ENCODE measurements at places on chromosomes 3 and 15.
A peak's percentile ranks its signal among the peaks of the same experiment; 100 is the strongest.

DNA sequence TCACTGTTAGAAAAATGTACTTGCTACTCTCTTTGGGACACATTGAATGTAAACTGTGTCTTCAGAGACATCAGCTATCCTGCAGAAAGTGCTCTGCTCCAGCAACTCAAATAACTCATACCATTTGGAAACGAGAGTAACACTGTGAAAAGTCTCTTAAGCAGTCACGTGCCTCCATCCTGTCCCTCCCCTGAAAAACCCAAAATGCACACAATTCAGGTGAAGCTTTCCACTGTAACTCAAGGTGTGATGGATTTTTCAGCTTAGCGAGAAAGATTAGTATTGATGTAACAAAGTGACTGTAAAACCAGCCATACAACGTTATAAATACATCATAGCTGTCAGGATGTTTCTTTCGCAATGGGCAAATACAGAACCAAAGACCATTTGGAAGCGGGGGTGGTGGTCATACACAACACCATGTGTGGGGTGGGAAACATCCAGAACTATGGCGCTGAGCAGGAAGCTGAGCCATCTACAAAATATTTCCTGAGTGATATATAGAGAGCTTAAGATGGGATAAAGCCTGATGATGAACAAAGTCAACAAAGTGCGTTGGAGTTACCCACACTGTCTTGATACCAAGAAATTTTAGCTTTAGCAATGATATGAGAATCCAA is 332.3 kb downstream of the FOXP1 start:
- no peak for DNase-seq

- DNase-seq = no peak
Observed at GRCh38 chr3:78605178-78605577, 1162.6 kb downstream of the ROBO1 start.

DNA sequence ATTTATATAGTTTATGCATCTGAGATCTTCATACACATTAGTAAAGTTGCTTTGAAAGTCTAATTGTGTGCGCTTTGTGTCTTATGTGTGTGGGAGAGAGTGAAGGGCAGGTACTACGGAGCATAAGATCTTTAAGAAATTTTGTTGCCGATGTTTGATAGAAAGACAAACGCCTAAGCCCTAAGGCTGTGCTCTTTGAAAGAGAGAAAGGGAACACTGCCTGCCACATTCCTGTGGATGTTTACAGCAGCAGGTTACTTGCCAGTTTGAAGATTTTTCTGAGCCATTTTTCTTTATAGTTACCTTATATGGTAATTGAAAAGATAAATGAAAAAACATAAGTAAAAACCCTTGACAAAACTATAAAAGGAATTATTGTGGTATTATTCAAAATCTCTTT is 17.0 kb downstream of the DTWD1 start:
- DNase-seq = no peak

- peak; percentile 44 for DNase-seq
Observed at GRCh38 chr3:187737368-187738070, 7.7 kb downstream of the BCL6 start.

Measured in T-helper 2 cell treated with Interferon-gamma antibody and Interleukin-4, amounts not matched to agents 5 μg/mL and 100 μg/mL, for 36 hours (primary cell).